ENCODE measurements at places on chromosomes 4 and X. TPM values are rescaled to one million over a fixed set of nuclear protein-coding genes. Genes with fewer than 3 reads are reported as not detected.

DNA sequence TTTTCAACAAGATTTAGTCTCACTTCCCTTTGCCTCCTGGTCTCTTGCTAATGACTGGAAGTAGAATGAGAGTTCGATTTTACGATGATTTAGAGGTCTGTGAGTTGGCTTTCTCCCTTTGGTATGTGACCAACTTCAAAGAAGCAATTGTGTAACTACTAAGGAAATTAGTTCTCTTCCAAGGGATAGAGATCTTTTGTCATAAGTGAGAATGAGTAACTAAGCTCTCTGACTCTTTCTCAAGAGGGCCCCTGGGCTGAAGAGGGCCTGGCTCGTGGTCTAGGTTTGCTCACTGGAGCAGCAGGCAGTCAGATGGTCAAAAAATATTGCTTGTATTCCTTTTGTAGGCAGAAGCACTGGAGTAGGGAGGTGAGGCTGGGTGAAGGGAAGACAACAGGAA, 176.3 kb downstream of the ENOX2 start:
- DNase-seq = no peak
- H3K4me3 ChIP-seq = no peak overlapping the region
- H3K4me1 ChIP-seq = no peaks in the 10 kb centered on the region
- H3K36me3 ChIP-seq = no peaks in the 10 kb centered on the region
- no peaks in the 10 kb centered on the region for H3K27me3 ChIP-seq
- no peak overlapping the region for H3K27ac ChIP-seq

DNA sequence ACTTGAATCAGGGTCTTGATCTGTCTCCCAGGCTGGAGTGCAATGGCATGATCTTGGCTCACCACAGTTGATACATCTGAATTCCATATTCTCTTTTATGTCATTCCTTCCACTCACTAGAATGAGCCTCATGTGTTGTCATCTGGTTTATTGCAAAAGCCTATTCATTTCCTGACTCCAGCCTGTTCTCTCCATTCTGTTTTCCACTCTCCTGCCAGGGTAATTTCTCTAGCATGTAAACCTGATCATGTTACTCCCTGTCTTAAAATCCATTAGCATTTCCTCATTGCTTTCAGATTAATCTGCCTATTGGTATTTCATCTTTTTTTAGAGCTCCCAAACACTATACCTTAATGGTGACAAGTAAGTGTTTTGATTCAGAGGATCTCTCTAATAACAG, 4.3 kb upstream of the DDX60L start:
- H3K36me3 ChIP-seq = no peaks in the 10 kb centered on the region
- H3K27me3 ChIP-seq = no peaks in the 10 kb centered on the region
- H3K27ac ChIP-seq = no peak overlapping the region
- no peak overlapping the region for H3K4me3 ChIP-seq

DNA sequence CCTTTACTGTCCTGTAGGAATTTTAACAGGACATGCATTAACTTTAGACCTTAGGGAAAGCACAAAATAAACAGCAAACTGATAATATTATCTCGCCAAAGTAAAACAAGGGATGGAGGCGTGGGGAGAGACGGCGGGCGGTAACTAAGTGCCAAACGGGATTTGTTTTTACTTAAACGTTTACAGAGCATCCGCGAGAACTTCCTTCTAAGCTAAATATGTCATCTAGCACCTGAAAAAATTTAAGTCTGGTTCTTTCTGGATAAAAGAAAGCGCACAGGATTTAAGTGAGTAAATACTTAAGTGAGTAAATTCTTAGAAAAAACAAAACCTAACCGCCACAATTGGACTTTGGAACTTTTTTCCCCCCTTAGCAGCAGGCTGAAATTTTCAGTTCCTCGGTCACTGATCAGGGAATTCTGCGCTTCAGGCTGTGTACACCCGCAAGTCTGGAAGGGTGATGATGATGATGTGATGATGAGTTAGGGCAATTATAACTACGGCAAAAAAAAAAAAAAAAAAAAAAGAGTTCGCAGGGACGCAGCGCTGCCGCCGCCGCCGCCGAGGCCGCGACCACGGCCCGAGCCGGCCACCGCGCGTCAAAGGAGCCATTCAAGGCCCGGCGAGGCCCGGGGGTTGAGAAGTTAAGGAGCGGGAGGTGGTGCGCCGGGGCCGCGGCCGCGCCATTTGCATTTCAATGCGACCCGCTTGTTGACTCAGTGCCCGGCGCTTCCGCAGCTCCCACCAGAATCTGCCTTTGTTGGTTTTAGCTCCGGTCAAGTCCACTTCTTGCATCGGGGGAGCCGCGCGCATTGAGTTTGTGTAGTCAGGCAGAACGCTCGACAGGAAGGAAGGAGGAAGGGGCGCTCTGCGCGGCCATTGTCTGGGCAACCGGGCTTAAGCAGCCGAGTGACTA, 108.8 kb downstream of the SPRY1 start:
- H3K27ac ChIP-seq = peak overlapping the region; percentile 70
- no peak for DNase-seq
- peak overlapping the region; percentile 62 for H3K4me3 ChIP-seq
- H3K4me1 ChIP-seq = no peaks in the 10 kb centered on the region
- no peaks in the 10 kb centered on the region for H3K27me3 ChIP-seq

DNA sequence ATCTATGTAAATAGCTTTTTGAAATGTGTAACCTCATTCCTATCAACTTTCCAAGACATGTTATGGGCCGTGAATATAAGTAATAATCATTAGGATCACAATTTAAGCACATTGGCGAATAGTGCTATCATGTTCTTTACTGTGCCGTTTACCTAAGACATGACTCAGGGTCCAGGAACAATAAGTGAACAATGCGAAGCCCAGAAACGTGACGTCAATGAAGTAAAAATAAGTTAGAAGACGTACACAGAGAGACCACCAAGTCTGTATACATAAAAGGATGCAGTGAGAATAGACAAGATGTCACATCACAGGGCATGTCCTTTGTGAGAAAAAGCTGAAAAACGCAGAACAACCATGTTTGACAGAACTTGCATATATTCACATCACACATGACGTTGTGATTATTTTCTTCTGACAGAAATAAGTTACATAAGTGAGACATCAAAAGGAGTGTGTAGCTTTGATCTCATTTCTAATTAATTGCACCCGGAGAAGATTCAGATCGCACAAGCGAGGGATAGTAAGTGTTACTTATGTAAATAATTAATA, 49.4 kb upstream of the FAT1 start:
- no peak overlapping the region for H3K4me3 ChIP-seq
- H3K36me3 ChIP-seq = no peaks in the 10 kb centered on the region
- H3K27me3 ChIP-seq = no peaks in the 10 kb centered on the region
- no peak overlapping the region for H3K27ac ChIP-seq

DNA sequence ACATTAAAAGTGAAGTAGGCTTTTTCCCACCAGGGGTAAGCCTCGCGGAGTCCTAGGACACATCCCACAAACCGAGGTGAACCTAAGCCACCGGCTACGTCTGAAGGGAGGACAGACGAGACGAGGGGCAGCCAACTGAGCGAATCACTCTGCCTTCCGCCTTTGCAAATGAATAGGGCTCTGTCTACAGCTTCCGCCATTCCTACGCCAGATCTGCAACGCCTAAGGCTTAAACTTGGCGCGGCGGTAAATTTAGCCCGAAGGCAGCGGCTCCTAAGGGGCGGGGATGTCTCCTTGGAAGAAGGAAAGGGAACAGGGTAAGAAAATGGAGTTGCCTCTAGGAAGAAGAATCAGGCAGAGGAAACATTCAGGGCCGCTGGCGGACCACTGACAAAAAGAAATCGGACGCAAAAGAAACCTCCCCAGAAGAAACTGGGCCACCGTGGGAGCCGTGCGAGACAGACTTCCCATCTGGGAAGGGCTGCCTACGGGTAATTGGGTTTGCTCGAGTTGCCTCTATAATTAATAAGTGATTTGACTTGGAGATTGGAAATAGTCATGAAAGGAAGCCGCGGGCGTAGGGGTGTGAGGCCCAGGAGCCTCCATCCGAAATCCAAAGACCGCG, 90.5 kb downstream of the BCOR start:
- no peak overlapping the region for H3K4me3 ChIP-seq
- H3K27ac ChIP-seq = no peak overlapping the region
- peaks cover 6% of the 10 kb centered on the region for H3K4me1 ChIP-seq
- H3K36me3 ChIP-seq = no peaks in the 10 kb centered on the region

DNA sequence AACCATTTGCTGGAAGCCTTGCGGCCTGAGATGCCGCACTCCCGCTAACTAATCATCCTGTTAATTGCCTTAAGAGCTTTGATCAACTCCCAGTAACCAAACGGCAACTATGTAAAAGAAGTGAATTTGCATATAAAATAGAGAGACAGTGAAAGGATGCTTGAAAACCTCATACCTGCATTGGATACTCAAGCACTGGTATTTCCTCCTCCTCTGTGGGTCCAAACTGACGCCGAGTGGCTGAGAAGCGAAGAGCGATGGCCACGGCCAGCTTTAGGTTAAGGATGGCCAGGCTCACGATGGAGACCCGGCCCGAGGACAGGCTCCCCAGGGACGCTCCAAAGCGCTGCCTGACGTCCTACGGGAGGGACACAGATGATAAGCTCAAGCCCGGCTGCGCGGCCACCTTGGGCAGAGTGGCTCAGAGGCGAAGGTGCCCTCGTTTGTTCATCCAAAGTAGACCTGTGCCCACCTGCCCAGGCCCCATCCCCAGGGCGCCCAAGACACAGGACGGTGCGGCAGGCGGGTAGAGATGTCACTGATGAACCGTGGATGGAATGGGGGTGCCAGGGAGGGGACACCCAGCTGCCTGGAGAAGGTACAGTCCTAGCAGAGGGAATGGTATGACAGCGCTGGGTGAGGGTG, 43.6 kb downstream of the ACOX3 start:
- no peaks in the 10 kb centered on the region for H3K27me3 ChIP-seq
- no peak overlapping the region for H3K27ac ChIP-seq
- peaks cover 9% of the 10 kb centered on the region for H3K4me1 ChIP-seq
- DNase-seq = no peak
- no peaks in the 10 kb centered on the region for H3K36me3 ChIP-seq

- H3K36me3 ChIP-seq = no peaks in the 10 kb centered on the region
- H3K4me1 ChIP-seq = no peaks in the 10 kb centered on the region
- no peak overlapping the region for H3K27ac ChIP-seq
Observed at GRCh38 chrX:88425739-88426138, 321.3 kb upstream of the CPXCR1 start.

- H3K36me3 ChIP-seq = no peaks in the 10 kb centered on the region
- no peak for DNase-seq
- no peak overlapping the region for H3K4me3 ChIP-seq
- H3K27ac ChIP-seq = no peak overlapping the region
- H3K27me3 ChIP-seq = no peaks in the 10 kb centered on the region
- H3K4me1 ChIP-seq = no peaks in the 10 kb centered on the region
Observed at GRCh38 chr4:48661391-48661790, 118.7 kb downstream of the FRYL start.

DNA sequence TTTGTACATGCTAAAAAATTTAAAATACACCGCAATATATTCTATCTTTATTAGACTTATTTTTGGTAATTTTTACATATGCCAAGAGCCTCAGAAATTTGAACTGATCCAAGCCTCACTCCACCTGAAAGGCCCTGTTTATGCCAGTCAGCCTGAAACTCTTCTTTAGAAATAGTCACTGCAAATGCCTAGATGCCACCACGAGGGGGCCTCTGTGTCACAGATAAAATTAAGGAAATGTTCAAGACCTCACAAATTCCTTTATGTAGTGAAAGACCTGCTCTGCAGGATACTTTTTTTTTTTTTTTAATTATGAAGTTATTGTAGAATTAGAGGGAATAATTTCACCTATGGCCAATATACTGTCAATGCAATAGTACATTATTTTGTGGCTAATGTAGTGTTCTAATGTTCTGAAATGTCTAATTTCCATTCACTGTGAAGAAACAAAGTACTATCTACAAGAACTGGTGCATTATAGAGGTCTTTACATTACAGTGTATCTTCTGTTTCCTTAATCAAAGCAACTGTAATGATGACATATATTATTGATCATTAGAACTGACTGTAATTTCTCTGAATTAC, 69.8 kb downstream of the DTHD1 start:
- H3K36me3 ChIP-seq = no peaks in the 10 kb centered on the region
- H3K27me3 ChIP-seq = no peaks in the 10 kb centered on the region

Gene SLC6A8
- 7.6 TPM for total RNA-seq

Gene MAPK10
- total RNA-seq = 24.6 TPM

Gene RAB33A
- 2.6 TPM for total RNA-seq

Gene SYNPO2
- total RNA-seq = 90.1 TPM
